ENCODE measurements at places on chromosomes 7 and 10.
A peak's percentile ranks its signal among the peaks of the same experiment; 100 is the strongest.

DNA sequence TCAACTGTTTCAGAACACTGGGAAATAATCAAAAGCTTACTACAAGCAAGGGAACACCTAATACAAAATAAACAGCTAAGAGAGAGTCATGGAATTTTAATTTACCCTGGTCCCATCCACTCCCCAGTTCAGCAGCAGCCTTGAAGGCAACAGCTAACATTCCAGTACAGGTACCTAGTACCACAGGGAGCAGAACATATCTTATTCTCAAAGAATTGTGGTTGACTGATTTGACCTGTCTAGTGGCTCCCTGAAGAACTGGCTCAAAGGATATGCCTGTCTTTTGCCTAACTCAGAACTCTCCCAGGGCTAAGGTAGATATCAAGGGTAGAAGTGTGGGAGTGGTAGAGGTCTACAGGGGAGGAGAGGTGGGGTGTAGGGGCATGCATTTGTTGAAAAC lies 32.3 kb downstream of the SMURF1 start:
- no peak for DNase-seq

DNA sequence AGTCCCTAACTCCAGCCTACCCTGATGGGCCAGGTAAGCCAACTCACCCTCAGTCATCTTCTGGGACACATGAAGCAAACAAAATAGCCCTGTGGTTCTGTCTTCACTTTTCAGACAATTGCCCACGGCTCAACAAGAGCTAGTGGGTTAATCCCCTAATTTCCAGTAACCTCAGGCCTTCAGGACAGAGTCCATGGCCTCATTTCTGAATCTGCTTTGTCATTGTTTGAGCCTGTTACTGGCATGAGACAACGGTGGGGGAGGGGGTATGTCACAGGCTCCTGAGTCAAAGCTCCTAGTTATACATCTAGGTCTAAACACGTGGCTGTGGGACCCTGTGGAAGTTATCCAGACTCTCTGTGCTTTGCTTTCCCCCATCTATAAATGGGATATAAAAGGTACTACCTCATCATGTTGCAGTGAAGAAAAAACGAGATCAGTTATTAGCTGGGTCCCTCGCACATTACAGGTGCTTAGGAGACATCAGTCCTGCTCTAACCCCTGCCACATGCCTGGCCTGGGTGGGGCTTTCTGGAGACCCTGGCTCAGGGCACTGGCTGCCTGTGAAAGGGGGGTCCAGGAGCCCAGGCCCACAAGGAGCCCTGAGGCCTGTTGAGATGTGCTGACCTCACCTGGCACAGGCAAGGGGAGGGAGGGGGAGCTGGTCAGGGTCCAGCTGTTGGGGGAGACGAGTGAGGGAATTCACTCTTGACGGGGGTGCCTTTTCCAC lies 16.5 kb downstream of the MAT1A start:
- peak; percentile 25 for DNase-seq

DNA sequence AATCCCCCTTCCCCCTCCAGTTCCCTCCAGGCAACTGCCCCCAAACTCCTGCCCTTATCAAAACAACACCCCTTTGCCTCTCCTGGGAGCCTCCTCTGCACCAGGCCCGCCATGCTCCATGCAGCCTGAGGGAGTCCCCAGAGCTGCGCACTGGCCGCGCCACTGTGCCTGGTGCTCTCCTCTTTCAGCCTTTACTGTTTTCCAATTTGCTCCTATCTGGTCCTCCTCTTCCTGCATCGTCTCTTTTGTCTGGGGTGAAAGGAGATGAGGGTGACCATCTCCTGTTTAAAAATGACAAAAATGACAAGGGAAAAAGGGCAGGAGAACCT lies 165.8 kb upstream of the ADCY1 start:
- no peak for DNase-seq

DNA sequence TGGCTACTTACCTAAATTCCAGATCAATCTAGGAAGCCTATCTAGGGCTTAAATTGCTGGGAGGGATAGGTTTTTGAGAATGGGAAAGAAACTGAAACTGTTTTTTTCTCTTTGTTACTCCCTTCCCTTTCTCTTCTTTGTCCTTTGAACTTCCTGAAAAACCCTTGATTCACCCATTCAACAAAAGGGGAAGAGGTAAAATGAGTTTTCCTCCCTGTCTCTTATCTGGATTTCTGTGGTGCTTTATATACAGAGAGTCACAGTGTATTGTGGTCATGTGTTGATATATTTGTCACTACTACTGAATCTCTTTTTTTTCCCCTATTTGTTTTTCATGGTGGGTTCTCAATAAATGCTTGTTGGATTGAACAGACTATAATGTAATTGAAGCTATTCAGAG lies 19.8 kb upstream of the NUP205 start:
- DNase-seq = no peak

GRCh38 chr10:102648889-102649796 lies 4.9 kb downstream of the TRIM8 start:
- no peak for DNase-seq

- DNase-seq = peak; percentile 92
These were observed 1.4 kb downstream of the DNAJB12 start for GRCh38 chr10:72353028-72353964.

DNA sequence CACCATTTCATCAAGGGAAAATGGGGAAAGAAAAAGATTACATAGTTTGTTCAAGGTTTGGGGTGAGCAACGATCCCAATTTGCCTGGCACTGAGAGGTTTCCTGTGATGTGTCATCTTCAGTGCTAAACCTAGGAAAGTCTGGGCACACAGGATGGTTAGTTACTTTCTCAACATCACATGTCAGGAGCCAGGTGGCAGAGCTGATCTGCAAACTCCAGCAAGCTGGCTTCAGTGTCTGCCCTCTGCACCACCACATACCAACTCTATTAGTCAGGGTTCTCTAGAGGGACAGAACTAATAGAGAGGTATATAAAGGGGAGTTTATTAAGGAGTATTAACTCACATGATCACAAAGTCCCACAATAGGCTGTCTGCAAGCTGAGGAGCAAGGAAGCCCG lies 11.3 kb downstream of the ADAM12 start:
- no peak for DNase-seq

DNA sequence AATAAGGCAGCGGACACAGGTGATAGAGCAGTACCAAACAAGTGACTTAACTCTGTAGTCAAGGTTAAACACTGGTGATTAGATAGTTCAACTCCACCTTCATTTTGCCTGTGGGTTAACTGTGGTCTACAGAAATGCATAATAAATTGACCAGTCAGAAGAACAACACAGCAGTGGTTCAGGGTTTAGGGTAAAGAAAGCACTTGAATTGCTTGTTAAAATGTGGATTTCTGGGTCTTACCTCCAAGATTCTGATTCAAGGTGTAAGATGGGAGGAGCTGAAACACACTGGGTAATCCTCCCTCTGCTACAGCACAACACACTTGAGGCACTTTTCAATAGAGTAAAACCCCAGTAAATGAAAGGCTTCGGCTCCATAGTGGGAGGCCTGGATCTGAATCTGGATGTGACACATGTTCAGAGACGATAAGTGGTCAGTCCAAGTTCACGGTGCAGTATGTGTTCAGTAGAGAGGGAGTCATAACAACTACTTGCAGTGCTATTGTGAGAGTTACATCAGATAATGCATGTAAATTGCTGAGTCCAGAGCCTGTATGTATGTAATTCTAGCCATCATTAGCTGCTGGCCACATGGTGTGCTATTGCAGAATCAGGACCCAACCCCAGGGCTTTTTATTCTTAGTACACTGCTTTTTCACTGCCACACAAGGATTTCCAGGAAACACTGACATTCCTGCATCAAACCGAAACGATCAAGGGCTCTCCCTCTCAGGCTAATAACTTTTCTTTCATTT lies 141.7 kb downstream of the SORCS1 start:
- peak; percentile 6 for DNase-seq

GRCh38 chr7:34123316-34123715 lies 218.0 kb downstream of the BMPER start:
- DNase-seq = no peak

GRCh38 chr10:62831346-62831745 lies 15.2 kb upstream of the EGR2 start:
- DNase-seq = no peak

DNA sequence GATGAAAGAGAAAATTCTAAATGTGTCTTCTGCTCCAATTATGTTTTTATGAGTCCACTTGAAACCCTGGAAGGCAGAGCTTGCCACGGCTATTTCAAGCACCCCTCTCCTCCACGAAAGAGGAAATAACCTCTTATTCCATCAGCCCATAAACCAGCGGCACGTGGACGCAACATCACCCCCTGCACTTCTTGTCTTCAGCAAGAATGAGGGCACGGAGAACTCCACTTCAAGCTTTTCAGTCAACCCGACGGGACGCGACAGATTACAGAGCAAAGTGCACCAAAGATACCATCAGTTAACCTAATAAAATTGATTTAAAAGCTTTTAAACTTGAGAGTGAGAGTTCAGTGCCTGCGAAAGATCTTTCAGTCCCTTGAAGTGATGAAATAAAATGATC lies 406.3 kb downstream of the GALNT17 start:
- DNase-seq = no peak

GRCh38 chr7:24745355-24745754 lies 11.9 kb downstream of the GSDME start:
- DNase-seq = no peak

- DNase-seq = no peak
These were observed 3.4 kb upstream of the DLX6 start for GRCh38 chr7:97001656-97002554.

- peak; percentile 79 for DNase-seq
These were observed 1.3 kb downstream of the NRCAM start for GRCh38 chr7:108454674-108455550.

DNA sequence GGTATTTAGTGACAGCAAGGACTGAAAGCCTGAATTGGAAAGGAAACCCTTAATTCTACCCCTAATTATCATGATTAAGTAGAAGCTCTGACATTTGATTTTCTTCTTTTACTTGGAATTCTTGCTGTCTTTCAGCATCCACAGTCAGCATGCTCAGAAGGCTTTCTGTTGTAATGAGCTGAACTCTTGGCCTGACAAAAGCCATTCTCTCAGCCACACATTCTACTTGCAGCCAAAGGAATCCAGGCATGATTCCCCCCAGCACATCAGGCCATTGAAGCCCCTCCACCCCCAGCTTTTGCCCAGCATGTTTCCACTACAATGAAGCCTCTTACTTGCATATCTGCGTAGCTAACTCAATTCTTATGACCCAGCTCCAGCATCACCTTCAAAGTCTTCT lies 94.3 kb upstream of the FRMD4A start:
- DNase-seq = no peak

GRCh38 chr10:121158988-121159579 lies 307.9 kb downstream of the WDR11 start:
- no peak for DNase-seq

DNA sequence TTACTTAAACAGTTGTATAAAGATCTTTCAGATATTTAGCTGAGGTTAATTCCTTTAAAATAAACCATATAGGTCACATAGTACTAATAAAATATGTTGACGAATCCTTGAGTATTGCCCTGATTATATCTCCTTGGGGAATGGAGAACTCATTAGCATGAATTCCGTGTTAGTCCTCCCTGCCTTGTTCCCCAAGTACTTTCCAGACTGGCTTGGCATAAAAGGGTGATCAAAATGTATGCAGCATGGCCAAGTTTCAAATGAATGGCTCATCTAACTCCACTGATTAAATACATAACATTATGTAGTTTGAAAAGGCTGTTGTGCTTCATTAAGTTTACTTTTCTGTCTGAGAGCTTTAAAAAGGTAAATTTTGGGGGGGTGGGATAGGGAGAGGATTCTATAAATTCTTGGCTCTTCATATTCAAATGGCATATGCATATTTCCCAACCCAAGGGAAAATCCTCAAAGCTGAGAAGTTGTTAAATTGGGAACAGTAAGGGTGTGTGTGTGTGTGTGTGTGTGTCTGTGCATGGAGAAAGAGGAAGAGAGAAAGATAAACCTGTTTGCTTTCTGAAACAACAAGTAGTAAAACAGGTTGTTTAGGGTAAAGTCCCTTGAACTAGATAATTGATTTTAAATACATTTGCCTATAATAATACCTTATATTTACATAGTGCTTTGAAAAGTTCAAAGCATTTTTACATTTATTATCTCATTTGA lies 4.8 kb upstream of the ADD3 start:
- no peak for DNase-seq

DNA sequence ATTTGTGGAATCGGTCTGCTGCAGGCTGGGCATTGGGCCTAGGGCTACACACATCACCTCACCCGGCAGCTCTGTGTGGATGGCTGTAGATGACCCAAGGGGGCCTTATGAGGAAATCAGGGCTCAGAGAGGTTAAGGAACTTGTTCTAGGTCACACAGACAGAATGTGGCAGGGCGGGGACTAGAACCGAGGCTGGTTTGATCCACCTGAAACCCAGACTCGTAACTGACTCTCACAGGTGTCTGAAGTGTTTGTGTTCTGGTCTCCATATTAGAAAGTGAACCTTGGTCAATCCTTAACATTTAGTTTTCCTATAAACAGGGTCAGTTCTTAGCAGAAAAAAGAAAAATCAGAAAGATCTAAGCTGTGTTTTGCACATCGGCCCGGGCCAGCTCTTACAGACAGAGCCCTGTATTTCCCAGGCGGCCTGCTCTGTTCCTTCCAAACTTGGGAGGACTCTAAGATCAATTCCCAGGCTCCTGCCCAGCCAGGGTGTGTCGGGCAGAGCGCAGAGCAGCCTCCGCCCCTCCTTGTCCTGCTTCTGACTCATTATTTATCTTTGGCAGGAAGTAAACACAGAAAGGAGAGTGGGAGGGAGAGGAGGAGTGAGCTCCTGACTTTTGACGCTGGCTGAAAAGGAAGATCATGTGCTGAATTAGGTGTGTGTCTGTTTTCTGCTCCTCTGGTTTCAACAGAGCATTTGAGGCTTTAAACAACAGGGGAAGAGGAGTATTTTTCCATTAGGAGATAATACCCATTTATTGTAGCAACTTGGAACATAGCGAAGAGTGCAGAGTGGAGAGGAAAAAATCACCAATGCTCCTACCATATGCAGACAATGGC lies 74.1 kb downstream of the TACC2 start:
- DNase-seq = peak; percentile 62

DNA sequence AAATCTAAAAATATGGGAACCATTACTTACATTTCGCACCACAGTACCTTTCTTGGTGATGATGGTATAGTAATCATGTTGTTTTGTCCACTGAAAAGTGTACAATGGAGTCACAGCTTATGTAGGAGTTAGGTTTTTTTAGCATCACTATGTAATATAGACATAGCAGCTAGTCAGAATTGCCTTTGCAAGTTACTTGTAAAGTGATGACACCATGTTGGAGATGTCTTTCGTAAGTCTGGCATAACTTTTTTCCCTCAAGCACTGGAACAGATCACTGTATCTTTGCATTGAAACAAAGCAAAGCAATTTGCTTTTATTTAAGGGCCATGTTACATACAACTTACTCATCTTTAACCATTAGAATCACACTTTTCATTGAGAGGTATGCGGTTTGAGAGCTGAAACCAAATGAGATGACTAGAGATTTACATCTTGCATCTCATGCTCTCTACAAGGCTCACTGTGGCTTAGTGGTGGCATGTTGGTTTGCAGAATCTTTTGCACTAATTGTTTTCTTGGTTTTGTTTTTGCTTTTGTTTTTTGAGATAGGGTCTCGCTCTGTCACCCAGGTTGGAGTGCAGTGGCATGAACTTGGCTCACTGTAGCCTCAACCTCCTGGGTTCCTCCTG lies 18.3 kb downstream of the UBN2 start:
- no peak for DNase-seq
